ENCODE measurements at places on chromosomes 2 and 18.

- no peak for DNase-seq
Measured at GRCh38 chr2:218260742-218261422, at the start of gene GPBAR1. GPBAR1 (plus strand) TSS chr2:218261015; CDS start chr2:218262725, 1,710 bp downstream.

- DNase-seq, result no peak
Measured at GRCh38 chr2:97740590-97741182, 27.3 kb downstream of the ZAP70 start.

GRCh38 chr2:204472375-204472774 lies 72.9 kb upstream of the PARD3B start:
- no peak for DNase-seq

DNA sequence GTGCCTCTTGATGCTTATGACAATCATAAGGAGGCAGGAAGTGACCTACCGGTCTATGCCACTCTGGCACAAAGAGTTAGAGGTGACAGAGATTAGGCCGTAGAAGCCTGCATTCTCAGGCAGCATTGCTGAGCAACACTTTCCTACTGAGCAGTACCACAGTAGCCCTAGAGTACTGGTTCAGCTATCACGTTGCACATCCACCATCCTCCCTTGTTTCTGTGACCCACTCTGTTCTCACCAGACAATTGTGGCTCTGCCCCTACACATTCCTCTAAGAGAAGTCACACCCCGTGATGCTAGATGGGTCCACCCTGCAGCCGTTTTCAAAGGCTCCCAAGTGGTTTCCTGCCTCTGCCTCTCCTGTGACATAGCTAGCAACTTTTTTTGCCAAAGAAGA lies 22.6 kb upstream of the SUCLG1 start:
- DNase-seq, result no peak

DNA sequence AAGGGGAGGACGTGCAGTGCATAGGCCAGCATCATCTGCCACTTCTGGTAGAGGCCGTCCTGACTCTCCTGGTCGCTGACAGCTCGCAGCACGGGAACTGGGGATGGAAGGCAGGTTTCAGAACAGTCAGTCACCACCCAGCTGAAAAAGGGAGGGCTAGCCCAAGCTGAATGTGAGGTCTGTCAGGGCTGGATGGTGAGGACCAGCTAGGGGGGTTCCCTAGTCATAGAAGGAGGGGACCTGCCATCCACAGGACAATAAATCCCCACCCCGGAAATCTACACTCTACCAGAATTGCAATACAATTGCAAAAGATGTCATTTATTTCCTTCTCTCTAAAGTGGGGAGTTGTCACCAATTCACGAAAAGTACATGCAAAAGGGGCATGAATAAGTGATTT lies 15.8 kb downstream of the ABCG5 start:
- DNase-seq, result no peak

GRCh38 chr2:224938651-224939182 lies 103.6 kb downstream of the DOCK10 start:
- no peak for DNase-seq

GRCh38 chr2:130810490-130810889 lies 26.2 kb upstream of the ARHGEF4 start:
- DNase-seq, result no peak

DNA sequence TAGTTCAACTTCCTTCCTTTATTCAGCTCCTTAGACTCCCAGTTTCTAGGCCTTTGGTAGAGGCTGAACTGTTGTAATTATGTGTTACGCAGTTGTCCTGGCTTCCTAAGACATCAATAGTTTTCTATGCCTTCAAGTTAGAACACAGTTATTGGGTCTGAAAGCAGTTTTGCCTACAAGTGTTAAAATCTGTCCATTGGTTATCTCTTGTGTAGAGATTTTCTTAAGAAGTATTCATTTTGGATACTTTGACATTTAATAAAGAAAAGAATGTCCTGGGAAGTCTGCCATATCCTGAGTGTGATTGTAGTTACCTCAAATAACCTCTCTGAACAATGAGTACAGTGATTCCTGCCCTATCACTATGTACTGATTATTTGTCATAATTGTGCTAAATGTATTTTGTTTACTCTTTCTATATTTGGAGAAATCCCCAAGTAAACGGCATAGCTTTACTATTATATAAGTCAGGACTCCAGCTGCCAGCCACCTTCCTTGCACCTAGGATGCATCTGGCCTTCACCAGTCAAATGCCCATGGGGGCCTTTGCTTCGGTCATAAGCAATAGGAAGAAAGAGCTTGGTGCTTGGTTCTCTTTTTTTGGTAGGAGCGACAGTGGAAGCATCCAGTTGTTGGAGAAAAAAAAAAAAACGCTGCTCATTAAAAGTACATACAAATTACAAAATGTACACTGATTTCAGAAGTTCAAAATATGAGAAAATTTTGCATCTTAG lies 449.5 kb upstream of the PKDCC start:
- DNase-seq, result no peak

DNA sequence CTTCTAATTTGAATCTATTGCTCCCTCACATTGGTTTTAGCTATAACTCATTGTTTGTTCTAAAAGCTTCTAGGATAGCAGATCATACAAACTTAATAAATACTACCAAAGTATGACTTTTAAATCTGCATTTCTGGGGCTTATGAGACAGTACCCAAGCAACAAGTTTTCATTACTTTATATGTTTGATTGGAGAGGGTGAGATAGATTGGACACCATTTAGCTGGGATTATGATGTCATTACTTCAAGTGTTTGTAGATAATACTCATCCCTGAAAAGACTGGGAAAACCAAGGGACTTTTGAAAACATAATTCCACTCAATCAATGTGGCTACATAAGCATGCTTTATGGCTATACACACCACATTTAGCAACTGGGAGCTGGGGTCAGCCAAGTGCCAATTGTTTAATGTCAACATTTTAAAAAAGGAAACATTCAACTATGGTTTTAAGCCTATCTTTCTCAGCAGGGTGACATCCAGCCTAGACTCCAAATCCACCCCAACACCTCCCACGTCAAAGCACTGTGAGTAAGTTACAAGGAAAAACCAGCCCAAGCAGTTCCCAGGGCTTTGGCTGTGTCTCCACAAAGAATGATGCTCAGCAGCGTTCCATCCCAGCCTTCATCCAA lies 119.9 kb downstream of the ETAA1 start:
- no peak for DNase-seq

GRCh38 chr2:16293871-16294270 lies 353.5 kb downstream of the MYCN start:
- no peak for DNase-seq

- DNase-seq, result no peak
Measured at GRCh38 chr2:29742656-29743055, 178.7 kb downstream of the ALK start.

GRCh38 chr2:189580658-189581353 lies at the start of gene SLC40A1:
SLC40A1 (minus strand) TSS chr2:189580786; CDS start chr2:189580460, 326 bp downstream.
- DNase-seq, result peak; percentile 60

GRCh38 chr18:24862201-24862816 lies 401.9 kb downstream of the HRH4 start:
- no peak for DNase-seq

DNA sequence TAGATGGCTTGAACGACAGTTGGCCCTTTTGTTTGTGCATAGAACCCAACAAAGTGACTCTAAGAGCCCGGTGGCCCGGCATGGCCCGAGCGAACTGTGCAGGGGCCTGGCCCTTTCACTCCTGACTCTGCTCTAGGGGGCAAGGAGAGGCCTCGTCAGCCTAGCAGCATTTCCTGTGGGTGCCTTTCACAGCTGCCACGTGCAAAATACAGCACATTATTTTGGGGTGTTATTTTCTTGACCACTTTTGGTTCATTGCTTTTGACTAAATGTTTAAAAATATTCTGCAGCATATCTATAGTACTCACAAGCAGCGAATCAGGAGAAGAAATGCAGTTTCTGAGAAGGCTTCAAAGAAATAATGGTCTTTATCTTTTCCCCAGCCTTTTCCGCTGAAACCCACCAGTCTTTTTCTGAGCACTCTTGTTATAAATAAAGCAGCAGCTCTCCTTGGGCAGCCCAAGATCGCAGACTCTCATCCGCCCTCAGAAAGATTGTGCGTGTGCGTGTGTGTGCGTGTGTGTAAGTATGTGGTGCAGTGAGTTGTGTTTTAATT lies 31.3 kb downstream of the DGKD start:
- no peak for DNase-seq

DNA sequence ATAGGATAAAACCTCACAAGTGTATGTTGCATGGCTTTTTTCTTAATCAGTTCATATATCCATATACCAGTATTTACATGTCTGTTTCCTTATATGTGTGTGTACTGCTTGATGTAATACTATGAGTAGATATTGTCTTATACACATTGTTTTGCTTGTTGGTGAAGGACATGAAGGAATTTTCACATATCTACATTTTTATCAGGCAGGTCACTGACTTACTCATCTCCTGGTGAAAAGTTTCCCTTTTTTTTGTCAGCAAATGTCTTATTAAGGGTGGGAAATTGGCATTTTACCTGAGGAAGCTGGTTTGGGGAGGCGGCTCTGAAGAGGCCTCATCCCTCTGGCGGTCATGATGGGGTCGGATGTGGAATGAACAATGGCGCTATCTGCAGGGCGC lies 61.4 kb upstream of the LYPD1 start:
- DNase-seq, result no peak

- DNase-seq, result no peak
Measured at GRCh38 chr2:235666213-235666781, 172.5 kb downstream of the AGAP1 start.

- peak; percentile 8 for DNase-seq
Measured at GRCh38 chr2:147045113-147045512, 799.7 kb upstream of the ACVR2A start.
